Sigmoid colon (tissue), 7 donors: ENCODE measurements at places on chromosomes 7 and 10. TPM values are rescaled to one million over a fixed set of nuclear protein-coding genes. Genes with fewer than 3 reads are reported as not detected.
A peak's percentile ranks its signal among the peaks of the same experiment; 100 is the strongest.

GRCh38 chr10:86363833-86364490 lies 2.6 kb downstream of the GRID1 start:
- H3K27ac ChIP-seq = no peak overlapping the region
- H3K4me1 ChIP-seq = no peaks in the 10 kb centered on the region
- peaks cover 58% of the 10 kb centered on the region for H3K27me3 ChIP-seq
- H3K36me3 ChIP-seq = no peaks in the 10 kb centered on the region
- DNase-seq = peak; percentile 57

DNA sequence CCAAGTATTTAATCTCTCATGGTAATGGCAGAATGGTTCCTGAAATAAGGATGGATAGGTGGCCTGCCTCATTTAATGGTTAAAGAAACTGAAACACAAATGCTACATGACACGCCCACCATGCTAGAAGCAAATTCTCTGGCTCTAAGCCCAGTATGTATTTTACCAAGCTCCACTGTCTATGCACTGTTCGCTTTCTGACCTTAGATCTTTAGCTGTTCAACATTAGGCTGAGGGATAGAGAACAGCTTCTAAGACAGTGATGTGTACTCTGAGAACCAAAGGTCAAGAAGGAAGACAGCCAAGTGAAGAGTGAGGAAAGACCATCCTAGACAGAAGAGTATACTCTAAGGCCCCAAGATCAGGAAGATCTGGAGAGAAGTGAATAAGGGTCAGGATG lies 26.6 kb downstream of the FAM3C start:
- peaks cover 4% of the 10 kb centered on the region for H3K36me3 ChIP-seq
- no peak for DNase-seq
- no peaks in the 10 kb centered on the region for H3K27me3 ChIP-seq
- H3K4me3 ChIP-seq = no peak overlapping the region
- H3K4me1 ChIP-seq = peaks cover 40% of the 10 kb centered on the region
- no peak overlapping the region for H3K27ac ChIP-seq

DNA sequence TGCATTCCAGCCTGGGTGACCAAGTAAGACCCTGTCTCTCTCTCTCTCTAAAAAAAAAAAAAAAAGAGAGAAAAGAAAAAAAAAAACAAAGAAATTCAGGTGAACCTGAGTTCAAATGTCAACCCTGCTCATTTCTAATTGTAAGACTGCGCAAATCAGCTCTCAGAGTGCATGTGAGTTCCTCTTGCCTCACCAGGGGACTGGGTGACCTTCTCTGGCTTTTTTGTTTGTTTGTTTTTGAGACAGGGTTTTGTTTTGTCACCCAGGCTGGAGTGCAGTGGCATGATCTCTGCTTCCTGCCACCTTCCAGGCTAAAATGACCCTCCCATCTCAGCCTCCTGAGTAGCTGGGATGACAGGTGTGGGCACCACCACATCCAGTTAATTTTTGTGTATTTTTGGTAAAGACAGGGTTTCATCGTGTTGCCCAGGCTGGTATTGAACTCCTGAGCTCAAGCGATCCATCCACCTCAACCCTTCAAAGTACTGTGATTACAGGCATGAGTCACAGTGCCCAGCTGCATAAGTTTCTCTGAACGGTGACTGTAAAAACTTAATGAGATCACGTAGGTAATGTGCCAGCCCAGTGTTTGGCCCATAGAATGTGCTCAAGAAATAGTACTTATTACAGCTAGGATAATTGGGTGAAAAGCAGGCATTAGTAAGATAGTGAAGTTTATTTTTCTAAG lies 45.3 kb upstream of the BAMBI start:
- peaks cover 8% of the 10 kb centered on the region for H3K4me1 ChIP-seq
- no peak overlapping the region for H3K27ac ChIP-seq
- no peak for DNase-seq
- no peaks in the 10 kb centered on the region for H3K27me3 ChIP-seq
- no peaks in the 10 kb centered on the region for H3K36me3 ChIP-seq

DNA sequence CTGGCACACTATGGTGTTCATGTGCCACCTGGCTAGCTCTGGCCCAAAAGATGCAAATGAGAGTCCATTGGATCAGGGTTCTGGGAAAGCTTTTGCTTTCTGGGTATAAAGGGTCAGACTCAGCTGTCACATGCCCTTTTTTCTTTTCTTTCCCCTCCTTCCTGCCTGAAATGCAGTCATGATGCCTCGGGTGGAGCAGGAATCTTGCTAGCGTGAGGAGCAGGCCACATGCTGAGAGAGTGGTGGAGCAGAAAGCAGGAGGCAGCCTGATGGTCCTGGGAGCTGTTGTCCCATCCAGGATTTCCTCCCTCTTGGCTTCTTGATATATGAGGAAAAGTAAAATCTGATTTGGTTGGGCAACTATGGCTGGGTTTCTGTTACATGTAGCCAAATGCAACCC lies 2.7 kb upstream of the LHPP start:
- peaks cover 6% of the 10 kb centered on the region for H3K4me1 ChIP-seq
- H3K27ac ChIP-seq = no peak overlapping the region
- peaks cover under 1% of the 10 kb centered on the region for H3K27me3 ChIP-seq

GRCh38 chr10:78504181-78504580 lies 470.5 kb downstream of the RPS24 start:
- H3K4me1 ChIP-seq = peaks cover 42% of the 10 kb centered on the region
- no peak overlapping the region for H3K4me3 ChIP-seq
- H3K36me3 ChIP-seq = no peaks in the 10 kb centered on the region
- DNase-seq = no peak
- no peak overlapping the region for H3K27ac ChIP-seq

- no peak overlapping the region for H3K27ac ChIP-seq
- no peak overlapping the region for H3K4me3 ChIP-seq
- no peak for DNase-seq
- no peaks in the 10 kb centered on the region for H3K36me3 ChIP-seq
Measured at GRCh38 chr10:89738551-89739209, 37.3 kb downstream of the KIF20B start.

GRCh38 chr10:54125098-54125747 lies 675.8 kb downstream of the PCDH15 start:
- no peak overlapping the region for H3K4me3 ChIP-seq
- no peaks in the 10 kb centered on the region for H3K36me3 ChIP-seq
- no peak for DNase-seq
- H3K27me3 ChIP-seq = no peaks in the 10 kb centered on the region
- H3K27ac ChIP-seq = no peak overlapping the region

DNA sequence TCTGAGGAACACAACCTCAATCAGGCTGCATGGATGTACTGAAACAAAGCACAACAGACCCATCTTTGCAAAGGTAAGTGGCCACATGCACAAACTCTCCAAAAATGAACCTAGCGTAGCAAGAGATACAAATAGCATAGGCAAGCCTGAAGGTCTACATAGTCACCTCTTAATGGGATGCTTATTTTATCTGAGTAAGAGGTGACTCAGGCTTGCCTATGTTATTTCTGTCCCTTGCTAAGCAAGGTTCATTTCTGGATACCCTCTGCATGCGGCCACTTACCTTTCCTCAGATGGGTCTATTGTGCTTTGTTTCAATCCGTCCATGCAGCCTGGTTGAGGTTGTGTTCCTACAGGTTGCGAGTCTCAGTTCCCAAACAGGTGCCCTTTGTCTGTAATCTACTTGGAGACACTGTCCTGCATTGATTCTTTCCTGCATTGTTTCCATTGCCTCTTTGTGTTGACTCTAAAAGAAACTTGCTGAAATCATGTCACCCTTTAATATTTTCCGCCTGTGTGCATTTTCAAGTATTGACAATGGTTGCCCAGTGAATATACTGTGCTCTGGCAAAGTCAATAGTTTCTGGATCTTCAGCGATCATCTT lies 291.8 kb upstream of the LYZL1 start:
- no peak overlapping the region for H3K27ac ChIP-seq
- no peak overlapping the region for H3K4me3 ChIP-seq
- no peak for DNase-seq
- H3K27me3 ChIP-seq = no peaks in the 10 kb centered on the region

- H3K27ac ChIP-seq = no peak overlapping the region
- DNase-seq = no peak
- no peak overlapping the region for H3K4me3 ChIP-seq
- H3K4me1 ChIP-seq = peaks cover 8% of the 10 kb centered on the region
- no peaks in the 10 kb centered on the region for H3K36me3 ChIP-seq
- H3K27me3 ChIP-seq = no peaks in the 10 kb centered on the region
Measured at GRCh38 chr7:17548014-17548653, 249.7 kb downstream of the AHR start.

- H3K4me1 ChIP-seq = peaks cover 7% of the 10 kb centered on the region
- peak; percentile 60 for DNase-seq
- no peak overlapping the region for H3K27ac ChIP-seq
- no peaks in the 10 kb centered on the region for H3K27me3 ChIP-seq
Measured at GRCh38 chr7:151449990-151450389, 10.0 kb upstream of the CRYGN start.

DNA sequence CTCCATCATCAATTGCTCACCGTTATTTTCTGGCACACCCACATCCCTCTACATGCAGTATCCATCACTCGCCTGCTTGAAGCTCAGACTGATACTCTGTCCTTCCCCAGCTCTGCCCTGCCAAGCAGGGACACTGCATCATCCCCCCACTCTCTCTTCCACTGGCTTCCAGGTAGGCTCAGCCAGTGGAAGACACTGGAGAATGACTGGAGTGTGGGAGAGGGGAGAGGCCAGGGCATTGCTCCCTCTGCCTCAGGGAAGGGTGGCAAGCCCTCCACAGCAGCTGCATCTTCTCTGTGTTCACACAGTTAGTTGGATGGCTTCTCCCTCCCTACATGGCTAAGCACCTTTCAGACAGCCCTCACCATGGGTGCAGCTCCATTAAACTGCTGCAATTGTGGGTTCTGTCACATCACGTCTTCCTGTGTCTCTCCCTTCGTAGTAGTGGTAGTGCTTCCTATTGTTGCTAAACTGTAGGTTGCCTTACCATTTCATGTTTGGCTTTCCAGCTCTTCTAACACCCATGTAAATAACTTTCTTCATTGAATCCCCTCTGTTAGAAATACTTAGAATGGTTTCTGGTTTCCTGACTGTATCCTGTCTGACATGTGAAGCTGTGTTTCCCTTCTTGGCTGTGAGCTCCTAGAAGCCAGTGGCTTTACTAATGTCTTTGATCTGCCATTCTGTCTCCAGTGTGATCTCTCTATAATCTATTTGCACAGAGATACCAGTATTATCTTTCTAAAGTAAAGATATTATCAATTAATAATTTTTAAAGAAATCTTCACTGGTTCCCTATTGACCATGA lies 483.7 kb upstream of the LRRN3 start:
- no peaks in the 10 kb centered on the region for H3K4me1 ChIP-seq
- no peaks in the 10 kb centered on the region for H3K36me3 ChIP-seq
- DNase-seq = no peak
- H3K27me3 ChIP-seq = no peaks in the 10 kb centered on the region
- H3K27ac ChIP-seq = no peak overlapping the region
- H3K4me3 ChIP-seq = no peak overlapping the region

GRCh38 chr7:128913870-128914565 lies 3.5 kb upstream of the KCP start:
- no peak overlapping the region for H3K4me3 ChIP-seq
- peaks cover 17% of the 10 kb centered on the region for H3K27me3 ChIP-seq
- H3K4me1 ChIP-seq = peaks cover 29% of the 10 kb centered on the region
- H3K36me3 ChIP-seq = no peaks in the 10 kb centered on the region

DNA sequence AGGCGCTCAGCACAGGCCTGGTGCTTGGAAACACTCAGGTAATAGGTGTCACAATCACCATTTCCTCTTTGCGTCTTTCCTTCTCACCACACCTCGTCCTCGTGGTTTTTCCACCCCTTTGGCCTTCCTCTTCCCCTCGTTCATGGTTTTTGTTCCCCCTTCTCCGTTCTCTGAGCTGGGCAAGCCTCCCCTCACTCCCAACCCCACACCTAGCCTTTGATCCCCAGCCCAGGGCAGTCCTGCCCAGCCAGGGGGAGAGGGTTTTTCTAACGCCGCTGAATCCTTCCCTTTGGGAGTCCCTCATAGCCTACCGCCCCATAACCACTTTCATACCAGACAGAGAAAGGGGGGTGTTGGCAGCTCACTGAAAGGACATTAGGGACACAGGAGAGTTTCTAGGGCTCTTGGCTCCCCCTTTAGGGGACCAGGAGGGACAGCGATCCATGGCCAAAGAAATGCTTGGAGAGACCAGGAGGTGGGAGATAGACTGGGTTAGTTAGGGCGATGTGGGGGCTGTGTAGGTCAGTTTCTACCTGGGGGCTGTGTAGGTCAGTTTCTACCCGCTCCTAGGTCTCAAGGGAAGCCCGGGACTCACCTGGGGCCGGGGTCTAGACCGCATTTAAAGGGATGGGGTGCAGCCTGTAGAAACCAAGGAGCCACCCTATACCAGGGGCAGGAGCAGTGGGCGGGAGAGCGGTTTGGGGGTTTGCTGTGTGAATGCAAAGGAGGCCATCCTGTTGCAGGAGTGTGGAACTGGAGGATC lies 1.4 kb downstream of the EPHB4 start:
- no peaks in the 10 kb centered on the region for H3K27me3 ChIP-seq
- peak overlapping the region; percentile 92 for H3K27ac ChIP-seq
- peaks cover 31% of the 10 kb centered on the region for H3K36me3 ChIP-seq
- H3K4me1 ChIP-seq = no peaks in the 10 kb centered on the region
- H3K4me3 ChIP-seq = peak overlapping the region; percentile 74
- DNase-seq = no peak

- H3K27ac ChIP-seq = peak overlapping the region; percentile 99
- H3K27me3 ChIP-seq = no peaks in the 10 kb centered on the region
- peaks cover 58% of the 10 kb centered on the region for H3K4me1 ChIP-seq
Measured at GRCh38 chr7:44884621-44885393, 523 bp downstream of the PURB start.

- DNase-seq = no peak
- H3K36me3 ChIP-seq = no peaks in the 10 kb centered on the region
- H3K4me1 ChIP-seq = no peaks in the 10 kb centered on the region
- H3K27ac ChIP-seq = no peak overlapping the region
- no peaks in the 10 kb centered on the region for H3K27me3 ChIP-seq
- H3K4me3 ChIP-seq = no peak overlapping the region
Measured at GRCh38 chr7:113657603-113658002, 261.2 kb downstream of the PPP1R3A start.

Gene BLNK
- total RNA-seq = 1.4 TPM

Gene TIMM23B
- 19.9 TPM for total RNA-seq

Gene EEPD1
- total RNA-seq = 15.2 TPM

Gene PON1
- total RNA-seq = not detected

Gene OR2A5
- total RNA-seq = not detected

Gene CREB5
- total RNA-seq = 4.6 TPM

Gene PDE6C
- total RNA-seq = not detected

Gene CNPY1
- total RNA-seq = not detected

Gene CPED1
- 82.4 TPM for total RNA-seq

Gene SLC13A1
- not detected for total RNA-seq

Gene PCDH15
- 0.14 TPM for total RNA-seq

Gene HOXA11
- 25.0 TPM for total RNA-seq

Gene INTS15
- 22.1 TPM for total RNA-seq
